ENCODE measurements at places on chromosomes 2 and 18.

- no peak for DNase-seq
Measured at GRCh38 chr2:184555352-184555751, 43.0 kb upstream of the ZNF804A start.

- DNase-seq = no peak
Measured at GRCh38 chr18:40259115-40259835, 1695.8 kb upstream of the PIK3C3 start.

- DNase-seq = no peak
Measured at GRCh38 chr2:238126775-238127164, 11.7 kb upstream of the KLHL30 start.

- no peak for DNase-seq
Measured at GRCh38 chr2:9287400-9288045, 80.9 kb downstream of the ASAP2 start.
